ENCODE measurements at places on chromosomes 2 and 18.

- H3K4me1 ChIP-seq, result peaks cover 7% of the 10 kb centered on the region
- no peaks in the 10 kb centered on the region for H3K27me3 ChIP-seq
- no peaks in the 10 kb centered on the region for H3K36me3 ChIP-seq
- H3K27ac ChIP-seq, result no peak overlapping the region
These were observed 86.3 kb downstream of the EPB41L3 start for GRCh38 chr18:5457462-5457957.

- no peak overlapping the region for H3K4me3 ChIP-seq
- no peak for DNase-seq
- no peaks in the 10 kb centered on the region for H3K27me3 ChIP-seq
- H3K36me3 ChIP-seq, result no peaks in the 10 kb centered on the region
- H3K4me1 ChIP-seq, result peaks cover 7% of the 10 kb centered on the region
These were observed 174.8 kb downstream of the EN1 start for GRCh38 chr2:118672571-118673158.

DNA sequence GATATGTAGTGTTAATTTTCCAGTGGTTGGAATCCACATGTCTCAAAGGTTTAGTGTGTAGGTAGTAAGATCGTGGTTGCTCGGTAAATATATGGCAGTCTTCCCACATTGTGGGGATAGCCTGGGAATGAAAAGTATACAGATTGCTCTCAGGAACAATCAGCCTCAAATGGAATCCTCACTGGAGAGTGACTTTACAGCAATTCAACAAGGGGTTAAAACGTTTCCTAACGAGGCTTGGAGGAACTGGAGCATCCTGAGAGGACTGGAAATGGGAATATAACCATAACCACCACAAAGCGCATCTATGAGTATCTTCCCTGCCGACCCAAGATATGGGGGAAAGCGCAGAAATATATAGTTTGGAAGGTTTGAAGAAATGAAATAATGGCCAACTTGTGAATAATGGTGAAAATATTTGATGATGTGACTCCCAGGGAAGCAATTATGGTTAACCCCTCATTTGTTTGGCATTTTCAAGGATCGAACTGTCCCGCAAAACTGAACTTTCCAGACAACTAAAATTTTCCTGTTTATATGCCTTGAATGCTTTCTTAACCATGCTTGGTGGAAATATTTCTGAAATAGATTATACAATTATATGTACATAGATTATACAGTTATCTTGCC is 100.7 kb upstream of the FOSL2 start:
- H3K27ac ChIP-seq, result no peak overlapping the region
- no peaks in the 10 kb centered on the region for H3K27me3 ChIP-seq
- H3K4me3 ChIP-seq, result no peak overlapping the region
- no peak for DNase-seq
- H3K4me1 ChIP-seq, result no peaks in the 10 kb centered on the region

DNA sequence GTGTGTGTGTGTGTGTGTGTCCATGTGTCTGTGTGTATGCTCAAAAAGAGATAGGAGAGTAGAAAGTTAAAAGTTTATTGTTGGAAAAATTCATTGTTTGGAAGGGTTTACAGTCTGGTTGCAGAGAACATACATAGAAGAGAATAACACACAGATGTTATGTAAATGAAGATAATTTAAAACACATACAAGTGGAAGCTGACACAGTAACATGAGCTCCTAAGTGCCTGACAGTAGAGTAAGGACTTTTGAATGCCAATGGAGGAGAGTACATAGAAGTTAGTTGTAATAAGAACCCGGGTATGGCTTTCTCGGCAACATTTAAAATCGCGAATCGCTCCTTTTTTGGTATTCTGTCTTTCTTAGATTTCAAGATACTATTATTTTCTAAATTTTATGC is 137.0 kb upstream of the FANCL start:
- H3K27me3 ChIP-seq, result no peaks in the 10 kb centered on the region
- DNase-seq, result no peak
- H3K4me3 ChIP-seq, result no peak overlapping the region
- no peaks in the 10 kb centered on the region for H3K4me1 ChIP-seq
- H3K27ac ChIP-seq, result no peak overlapping the region
- no peaks in the 10 kb centered on the region for H3K36me3 ChIP-seq

DNA sequence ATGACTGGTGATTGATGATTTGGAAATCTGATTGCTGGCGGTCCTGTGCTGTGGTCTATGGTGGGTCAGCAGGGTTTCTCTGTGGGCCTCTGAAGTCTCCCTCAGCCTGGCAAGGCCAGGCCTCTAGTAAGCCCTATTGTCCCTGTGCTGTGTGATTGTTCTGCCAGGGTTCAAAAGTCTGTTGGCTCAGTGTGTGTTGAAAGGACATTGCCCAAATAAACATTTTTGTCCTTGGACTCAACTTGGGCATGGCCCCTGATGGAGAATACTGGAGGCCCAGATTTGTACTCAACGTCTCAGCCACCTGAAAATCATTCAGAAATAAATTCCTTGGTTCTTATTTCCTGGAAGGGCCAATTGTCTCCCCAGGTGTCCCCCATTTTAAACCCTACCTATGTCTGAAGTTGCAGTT is 74.4 kb downstream of the MAP4K4 start:
- no peaks in the 10 kb centered on the region for H3K27me3 ChIP-seq
- peaks cover 82% of the 10 kb centered on the region for H3K4me1 ChIP-seq
- H3K4me3 ChIP-seq, result no peak overlapping the region
- no peak overlapping the region for H3K27ac ChIP-seq
- no peak for DNase-seq
- no peaks in the 10 kb centered on the region for H3K36me3 ChIP-seq

- H3K36me3 ChIP-seq, result no peaks in the 10 kb centered on the region
- no peaks in the 10 kb centered on the region for H3K27me3 ChIP-seq
- no peak overlapping the region for H3K4me3 ChIP-seq
- peaks cover 1% of the 10 kb centered on the region for H3K4me1 ChIP-seq
These were observed 60.4 kb downstream of the ZBTB7C start for GRCh38 chr18:48348739-48349138.

- DNase-seq, result no peak
- H3K4me1 ChIP-seq, result peaks cover 31% of the 10 kb centered on the region
- no peak overlapping the region for H3K27ac ChIP-seq
- H3K36me3 ChIP-seq, result no peaks in the 10 kb centered on the region
These were observed 23.6 kb downstream of the ALPK2 start for GRCh38 chr18:58605027-58606020.

GRCh38 chr18:7872569-7872968 is 305.5 kb downstream of the PTPRM start:
- H3K27me3 ChIP-seq, result no peaks in the 10 kb centered on the region
- no peak for DNase-seq
- no peak overlapping the region for H3K4me3 ChIP-seq
- H3K4me1 ChIP-seq, result peaks cover 15% of the 10 kb centered on the region

DNA sequence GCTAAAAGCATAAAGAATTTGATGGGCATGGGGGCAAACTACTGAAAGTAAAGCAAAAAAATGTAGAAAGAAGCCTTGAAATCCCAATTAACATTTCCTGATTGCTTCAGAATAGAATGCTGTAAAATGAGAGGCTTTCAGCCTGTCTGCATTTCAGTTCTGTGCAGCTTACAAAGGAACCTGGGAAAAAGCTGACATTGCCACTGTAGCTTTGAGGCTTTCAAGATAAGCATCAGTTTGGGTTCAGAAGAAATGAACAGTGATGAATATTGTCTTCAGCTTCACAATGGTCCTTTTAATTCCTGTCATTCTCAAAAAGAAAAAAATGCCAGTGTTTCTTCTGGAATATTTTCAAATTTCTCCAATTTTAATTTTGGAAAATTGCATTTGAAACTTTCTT is 242.7 kb downstream of the LRRTM1 start:
- H3K36me3 ChIP-seq, result no peaks in the 10 kb centered on the region
- no peak for DNase-seq
- H3K4me3 ChIP-seq, result no peak overlapping the region

DNA sequence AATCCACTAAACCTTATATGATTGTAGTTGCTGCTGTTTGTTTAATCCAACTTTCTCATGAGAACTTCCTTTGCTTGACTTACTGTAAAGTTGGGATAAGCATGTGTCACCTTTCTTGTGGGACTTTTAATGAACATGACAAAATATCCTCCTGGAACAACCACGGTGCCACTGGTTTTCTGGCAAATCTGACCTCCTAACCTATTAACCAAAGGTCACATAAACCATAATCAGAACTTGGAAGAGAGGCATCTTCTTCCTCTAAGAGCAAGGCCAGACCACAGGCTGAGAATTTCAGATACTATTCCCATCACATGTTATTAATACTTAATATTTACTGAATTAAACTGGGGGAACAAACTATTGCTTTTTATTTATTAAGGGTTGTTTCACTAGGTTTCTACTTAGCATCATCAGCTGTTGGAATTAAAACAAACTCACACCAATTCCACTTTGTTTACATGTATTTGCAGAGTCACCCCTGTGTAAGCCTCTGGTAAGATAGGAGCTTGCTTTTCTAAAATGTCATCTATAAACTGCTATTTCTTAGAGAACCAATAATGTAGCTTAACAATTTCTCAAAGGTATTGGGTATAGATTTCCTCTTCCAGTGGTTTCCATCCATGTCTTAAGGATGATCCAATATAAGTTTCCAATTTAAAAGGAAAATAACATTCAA is 2.2 kb downstream of the SLC40A1 start:
- H3K4me1 ChIP-seq, result peaks cover 5% of the 10 kb centered on the region
- no peak overlapping the region for H3K27ac ChIP-seq
- no peaks in the 10 kb centered on the region for H3K36me3 ChIP-seq

GRCh38 chr2:230439590-230439989 is 23.6 kb downstream of the SP100 start:
- no peak for DNase-seq
- no peaks in the 10 kb centered on the region for H3K36me3 ChIP-seq
- no peak overlapping the region for H3K4me3 ChIP-seq
- no peaks in the 10 kb centered on the region for H3K4me1 ChIP-seq
- H3K27ac ChIP-seq, result no peak overlapping the region

GRCh38 chr2:72830273-72830672 is 4.4 kb upstream of the EXOC6B start:
- H3K27me3 ChIP-seq, result no peaks in the 10 kb centered on the region
- H3K4me3 ChIP-seq, result no peak overlapping the region
- H3K4me1 ChIP-seq, result no peaks in the 10 kb centered on the region
- no peaks in the 10 kb centered on the region for H3K36me3 ChIP-seq
- DNase-seq, result no peak

GRCh38 chr2:195214072-195214471 is 443.0 kb upstream of the SLC39A10 start:
- H3K27me3 ChIP-seq, result no peaks in the 10 kb centered on the region
- no peak overlapping the region for H3K27ac ChIP-seq
- no peaks in the 10 kb centered on the region for H3K36me3 ChIP-seq
- H3K4me3 ChIP-seq, result no peak overlapping the region
- peaks cover 22% of the 10 kb centered on the region for H3K4me1 ChIP-seq
- DNase-seq, result no peak

DNA sequence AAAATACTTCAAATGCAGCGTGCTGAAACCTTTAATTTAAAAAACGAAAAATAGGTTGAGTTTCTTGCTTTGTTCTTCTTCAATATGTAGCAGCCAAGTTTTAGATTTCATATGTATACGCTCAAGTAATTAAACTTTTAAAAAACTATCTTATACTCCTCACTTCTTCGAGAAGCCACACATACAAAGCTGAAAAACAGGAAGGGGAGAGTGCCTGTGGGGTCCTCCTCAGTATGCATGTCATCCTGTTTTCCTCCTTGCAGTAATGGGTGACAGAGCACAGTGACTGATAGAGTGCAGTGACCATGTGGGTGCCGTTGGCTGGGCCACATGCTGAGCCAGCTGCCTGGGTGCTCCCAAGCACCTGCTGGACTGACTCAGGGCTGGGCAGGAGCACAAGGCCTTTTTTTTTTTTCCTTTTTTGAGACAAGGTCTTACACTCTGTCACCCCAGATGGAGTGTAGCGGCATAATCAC is 33.3 kb downstream of the UXS1 start:
- H3K27me3 ChIP-seq, result no peaks in the 10 kb centered on the region
- no peak overlapping the region for H3K27ac ChIP-seq
- no peak for DNase-seq

DNA sequence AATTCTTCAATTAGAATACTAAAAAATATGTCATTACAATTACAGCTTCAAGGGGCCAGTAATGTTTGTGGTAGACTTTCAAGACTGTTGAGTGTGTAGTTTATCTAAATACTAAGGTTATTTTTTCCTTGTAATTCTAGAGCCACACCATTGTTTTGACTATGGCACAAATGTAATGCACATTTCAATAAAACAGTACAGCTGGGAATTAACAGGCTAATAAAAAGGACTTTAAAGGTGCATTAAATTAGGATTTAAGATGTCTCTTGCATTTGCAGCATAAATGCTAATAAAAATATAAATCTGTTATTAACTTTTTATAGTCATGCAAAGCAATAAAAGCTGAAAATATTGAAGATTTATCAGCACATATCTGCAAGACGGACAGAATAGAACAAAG is 344.8 kb downstream of the ERBB4 start:
- H3K27ac ChIP-seq, result no peak overlapping the region
- H3K4me3 ChIP-seq, result no peak overlapping the region
- H3K27me3 ChIP-seq, result no peaks in the 10 kb centered on the region

- no peaks in the 10 kb centered on the region for H3K27me3 ChIP-seq
- no peaks in the 10 kb centered on the region for H3K4me1 ChIP-seq
- no peak overlapping the region for H3K27ac ChIP-seq
- no peak for DNase-seq
- no peaks in the 10 kb centered on the region for H3K36me3 ChIP-seq
These were observed 38.7 kb downstream of the NYAP2 start for GRCh38 chr2:225438248-225438647.

- no peak overlapping the region for H3K27ac ChIP-seq
- H3K36me3 ChIP-seq, result no peaks in the 10 kb centered on the region
These were observed 369.2 kb downstream of the NYAP2 start for GRCh38 chr2:225768741-225769140.

GRCh38 chr2:197405582-197405981 is 29.2 kb downstream of the SF3B1 start:
- H3K4me3 ChIP-seq, result no peak overlapping the region
- no peaks in the 10 kb centered on the region for H3K27me3 ChIP-seq
- peaks cover 67% of the 10 kb centered on the region for H3K36me3 ChIP-seq
- no peak for DNase-seq

DNA sequence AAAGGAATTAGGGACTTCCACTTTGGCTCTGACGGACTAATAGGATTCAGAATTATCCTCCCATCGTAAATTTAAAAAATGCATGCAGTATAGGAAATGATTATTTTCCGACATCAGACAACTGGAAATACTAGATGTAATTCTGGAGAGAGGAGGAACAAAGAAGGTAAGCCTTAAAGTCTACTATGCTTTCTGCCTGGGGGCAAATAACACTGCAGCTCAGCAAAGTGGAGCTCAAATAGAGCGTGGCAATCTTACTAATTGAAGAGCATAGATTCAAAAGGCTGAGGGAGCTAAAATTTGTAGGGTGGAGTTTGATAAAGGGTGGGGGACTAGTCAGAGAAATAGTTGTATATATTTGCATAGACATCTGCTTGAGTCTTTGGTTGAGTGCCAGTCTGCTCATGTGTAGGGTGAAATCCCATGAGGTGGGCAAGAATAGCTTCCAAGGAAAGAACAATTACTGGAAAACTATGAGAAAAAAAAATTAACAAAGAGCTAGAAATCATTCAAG is 23.8 kb downstream of the COPS8 start:
- no peaks in the 10 kb centered on the region for H3K4me1 ChIP-seq
- no peaks in the 10 kb centered on the region for H3K36me3 ChIP-seq
- DNase-seq, result no peak
- H3K27me3 ChIP-seq, result no peaks in the 10 kb centered on the region
- no peak overlapping the region for H3K4me3 ChIP-seq
- no peak overlapping the region for H3K27ac ChIP-seq
